ENCODE measurements at places on chromosomes 1 and 21.

GRCh38 chr21:37582590-37582989, 216.0 kb downstream of the DYRK1A start:
- DNase-seq, result no peak

- DNase-seq, result no peak
Measured at GRCh38 chr1:23303524-23303923, 40.6 kb downstream of the HNRNPR start.

DNA sequence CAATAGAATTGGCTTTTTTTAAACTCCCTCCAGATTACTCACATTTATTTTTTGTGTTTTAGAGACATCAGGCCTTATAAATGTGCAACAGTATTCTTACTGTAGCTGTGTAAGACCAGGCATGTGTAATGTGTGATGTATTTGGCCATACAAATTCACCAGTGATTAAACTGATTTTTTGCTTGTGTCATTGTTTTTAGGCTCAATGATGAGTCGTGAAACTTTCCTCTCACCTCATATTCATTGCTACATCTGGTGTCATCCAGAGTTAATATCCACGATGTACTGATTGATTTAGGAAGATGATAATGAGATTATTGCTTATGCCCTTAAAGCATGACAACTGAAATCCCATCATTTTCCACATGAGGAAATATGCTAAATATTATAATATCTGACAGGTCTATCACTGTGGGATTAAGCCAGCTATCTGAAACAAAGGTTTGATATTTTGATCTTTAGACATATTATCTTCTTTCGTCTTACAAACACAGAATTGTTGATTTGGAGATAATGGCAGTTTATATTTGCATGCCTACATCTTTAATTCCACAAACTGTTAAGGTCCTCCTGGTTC, 487.9 kb downstream of the PTBP2 start:
- DNase-seq, result no peak

- DNase-seq, result no peak
Measured at GRCh38 chr1:213295860-213296259, 244.8 kb downstream of the RPS6KC1 start.

- no peak for DNase-seq
Measured at GRCh38 chr1:51910221-51911000, 31.9 kb upstream of the NRDC start.

DNA sequence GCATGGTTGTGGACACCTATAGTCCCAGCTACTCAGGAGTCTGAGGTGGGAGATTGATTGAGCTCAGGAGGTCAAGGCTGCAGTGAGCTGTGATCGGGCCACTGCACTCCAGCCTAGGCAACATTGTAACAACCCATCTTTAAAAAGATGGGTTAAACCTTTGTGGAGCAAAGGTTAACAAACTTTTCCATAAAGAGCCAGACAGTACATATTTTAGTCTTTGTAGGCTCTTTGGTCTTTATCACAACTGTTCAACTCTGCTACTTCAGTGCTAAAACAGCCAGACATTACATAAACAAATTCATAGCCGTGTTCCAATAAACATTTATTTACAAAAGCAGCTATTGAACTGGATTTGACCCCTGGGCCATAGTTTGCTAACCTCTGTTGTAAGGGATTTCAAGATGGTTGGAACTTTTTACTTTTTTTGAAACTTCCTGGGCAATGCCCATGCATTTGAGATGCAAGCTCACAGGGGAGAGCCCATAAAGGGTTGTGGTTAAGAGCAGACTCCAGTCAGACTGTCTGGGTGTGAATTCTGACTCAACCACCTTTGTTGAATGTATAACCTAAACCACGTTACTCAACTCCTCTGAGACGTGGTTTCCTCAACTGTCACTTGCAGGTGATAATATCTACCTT, 10.8 kb downstream of the INAVA start:
- no peak for DNase-seq

DNA sequence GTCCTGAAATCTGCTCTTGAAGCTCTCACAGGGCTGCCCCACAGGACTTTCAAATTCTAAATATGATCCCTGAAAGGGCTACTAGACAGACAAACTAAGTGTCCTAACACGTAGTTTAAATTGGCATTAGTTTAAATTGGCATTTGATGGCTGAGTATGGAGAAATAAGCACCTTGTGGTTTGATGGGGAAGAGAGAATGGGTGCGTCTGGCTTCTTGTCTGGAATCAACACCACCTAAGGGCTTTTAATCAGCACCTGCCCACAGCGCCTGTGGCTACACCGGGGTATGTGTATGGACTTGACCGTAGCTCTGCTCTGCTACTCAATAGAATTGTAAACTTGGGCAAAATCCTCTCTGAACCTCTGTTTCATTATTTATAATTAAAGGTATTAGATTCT, 5.7 kb upstream of the LAMB3 start:
- DNase-seq, result no peak

DNA sequence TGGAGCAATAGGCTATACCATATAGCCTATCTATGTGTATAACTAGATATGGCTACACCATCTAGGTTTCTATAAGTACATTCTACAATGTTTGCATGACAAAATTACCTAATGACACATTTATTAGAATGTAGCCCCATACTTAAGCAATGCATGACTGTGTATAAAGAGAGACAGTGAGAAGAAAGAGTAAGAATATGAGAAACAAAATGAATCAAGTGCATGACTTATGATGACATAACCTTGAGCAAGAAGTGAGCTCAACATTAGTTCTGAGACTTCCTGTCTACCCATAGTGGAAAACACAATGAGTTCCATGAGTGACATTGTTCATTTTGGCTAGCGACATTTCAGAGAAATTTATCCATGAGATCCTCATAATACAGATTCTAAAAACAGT, 10.1 kb downstream of the SLC44A5 start:
- no peak for DNase-seq

- no peak for DNase-seq
Measured at GRCh38 chr21:30271611-30272010, 11.1 kb downstream of the KRTAP24-1 start.

Measured in stimulated activated CD8-positive, alpha-beta memory T cell treated with anti-CD3 and anti-CD28 coated beads, Interleukin-4, amount 100 ng/mL, for 1 hour (primary cell).